ENCODE measurements at places on chromosomes 6 and 20.

GRCh38 chr6:16591396-16592222 is 169.7 kb downstream of the ATXN1 start:
- no peak for DNase-seq

DNA sequence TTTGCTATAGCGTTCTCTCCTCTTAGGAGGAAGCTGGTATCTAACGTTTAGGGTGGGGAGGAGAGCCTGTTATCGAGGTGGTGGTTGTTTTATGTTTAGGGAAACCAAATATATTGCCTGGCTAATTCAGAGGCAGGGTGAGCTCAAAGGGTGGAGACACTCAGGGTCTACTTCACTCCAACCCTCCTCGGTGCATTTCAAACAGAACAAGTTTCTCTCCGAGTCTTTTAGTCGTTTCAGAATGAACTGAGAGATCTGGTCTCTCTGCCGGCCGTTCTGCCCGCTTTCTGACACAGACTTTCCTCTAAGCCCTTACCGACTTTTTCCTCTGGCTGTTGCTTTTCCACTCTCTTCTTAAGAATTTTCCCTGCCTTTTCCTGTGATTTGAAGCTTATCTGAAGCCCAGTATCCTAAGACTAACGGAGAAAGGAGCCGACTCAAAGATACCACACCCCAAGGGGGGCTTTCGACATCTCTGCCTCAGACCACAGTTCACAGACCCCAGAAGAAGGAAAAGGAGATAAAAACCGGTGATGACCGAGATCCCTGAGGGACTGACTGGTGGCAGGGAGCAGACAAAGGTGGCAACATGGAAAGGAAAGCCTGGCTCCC is 865 bp downstream of the STK38 start:
- DNase-seq: no peak

GRCh38 chr20:34377072-34377847 is 14.2 kb downstream of the ITCH start:
- DNase-seq: no peak

- no peak for DNase-seq
Measured at GRCh38 chr6:20924911-20925543, 390.8 kb downstream of the CDKAL1 start.

GRCh38 chr20:51702556-51702955 is 65.6 kb downstream of the ATP9A start:
- DNase-seq: no peak

DNA sequence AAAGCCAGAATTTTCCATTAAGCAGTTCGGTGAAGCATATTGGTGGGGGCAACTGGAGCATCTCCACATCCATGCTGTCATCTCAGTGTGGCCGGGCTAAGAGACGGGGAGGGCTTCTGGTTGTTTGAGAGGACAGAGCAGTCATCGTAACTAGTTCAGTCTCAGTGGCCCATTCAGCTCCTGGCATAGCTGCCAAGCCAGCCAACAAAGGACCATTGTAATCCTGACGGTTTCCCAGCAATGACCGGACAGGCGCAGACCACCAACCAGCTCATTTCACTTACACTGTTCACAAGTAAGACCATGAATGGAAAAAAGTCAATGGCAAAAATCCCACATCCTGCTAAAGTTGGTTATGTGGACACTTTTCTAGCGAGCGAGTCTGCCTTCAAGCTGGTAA is 14.9 kb upstream of the HDDC2 start:
- DNase-seq: no peak

DNA sequence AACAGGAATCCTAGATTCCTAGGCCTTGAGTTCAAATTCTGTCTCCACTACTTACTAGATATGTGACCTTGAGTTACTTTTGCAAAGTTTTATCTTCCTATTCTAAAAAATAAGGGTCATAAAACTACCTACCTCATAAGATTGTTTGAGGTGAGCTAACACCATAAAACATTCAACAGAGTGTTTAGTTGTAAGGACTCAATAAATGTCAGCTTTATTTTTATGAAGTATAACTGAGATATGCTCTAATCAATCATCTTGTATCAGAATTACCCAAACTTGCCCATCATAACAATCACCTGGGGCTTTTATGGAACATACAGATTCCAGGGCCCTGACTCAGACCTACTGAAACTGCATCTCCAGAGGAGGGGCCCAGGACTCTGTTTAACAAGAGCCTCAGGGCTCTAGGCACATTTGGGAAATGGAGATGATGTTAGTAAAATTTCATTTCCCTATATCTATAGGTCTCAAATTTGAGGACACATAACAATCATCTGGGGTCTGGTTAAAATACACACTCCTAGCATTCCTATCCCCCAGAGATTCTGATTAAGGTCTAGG is 35.5 kb upstream of the MRAP2 start:
- DNase-seq: no peak

DNA sequence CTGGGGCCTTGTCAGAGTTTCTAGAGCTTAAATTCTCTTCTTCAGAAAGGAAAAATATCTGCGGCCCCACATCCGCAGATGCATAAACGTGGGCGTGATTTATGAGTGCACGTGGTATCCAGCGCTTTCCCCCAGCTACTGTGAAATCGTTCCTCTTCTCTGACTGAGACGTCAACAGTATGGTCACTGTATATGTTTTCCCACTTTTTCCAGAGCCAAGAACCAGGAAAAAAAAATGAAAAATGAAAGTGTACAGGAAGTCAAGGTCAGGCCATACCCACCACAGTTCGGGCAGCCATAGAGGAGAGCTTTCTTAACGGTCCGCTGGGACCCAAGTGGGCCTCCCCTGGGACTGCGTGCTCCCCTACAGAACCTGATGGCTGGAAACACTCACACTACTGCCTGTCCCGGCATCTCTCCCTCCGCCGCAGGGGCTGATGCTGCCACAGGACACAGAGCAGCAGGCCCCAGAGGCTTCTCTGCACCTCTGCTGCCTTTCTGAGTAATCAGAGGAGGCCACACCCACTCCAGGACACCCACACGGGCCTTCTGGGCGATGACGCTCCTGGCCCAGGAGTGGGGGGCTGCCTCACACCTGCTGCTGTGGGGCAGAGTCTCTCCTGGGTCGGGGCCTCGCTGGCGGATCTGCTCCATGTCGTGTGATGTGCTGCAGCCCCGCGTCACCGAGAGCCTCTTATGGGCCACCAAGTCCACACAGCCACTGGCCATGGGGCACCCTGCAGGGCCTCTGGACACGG is 16.4 kb upstream of the STX16 start:
- DNase-seq: peak; percentile 22

- DNase-seq: no peak
Measured at GRCh38 chr20:63234693-63235398, 859 bp upstream of the BIRC7 start.

DNA sequence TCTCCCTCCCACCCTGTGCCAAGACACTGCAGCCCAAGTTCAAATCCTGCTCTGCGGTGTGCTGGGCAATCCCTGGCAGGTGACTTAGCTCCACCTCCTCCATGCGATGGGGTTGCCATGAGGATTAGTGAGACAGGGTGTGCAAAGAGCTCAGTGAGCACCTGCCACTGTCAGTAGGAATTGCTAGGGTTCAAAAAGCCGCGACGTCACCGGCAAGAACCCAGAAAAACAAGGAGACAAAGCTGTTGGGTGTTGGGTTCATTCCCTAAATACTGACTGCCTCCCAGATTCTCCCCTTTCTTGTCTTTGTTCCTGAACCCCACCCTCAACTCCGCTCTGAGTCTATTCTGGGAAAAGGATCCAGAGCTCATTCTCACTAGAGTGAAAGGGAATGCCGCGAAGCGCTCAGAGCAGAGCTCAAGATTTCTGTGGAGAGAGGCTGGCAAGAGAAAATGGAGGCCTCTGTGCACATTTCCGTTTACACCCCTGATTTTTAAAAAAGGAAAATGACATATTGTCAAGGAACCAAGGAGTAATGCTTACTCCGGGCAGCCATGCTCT is 13.3 kb downstream of the PMEPA1 start:
- DNase-seq: no peak

GRCh38 chr6:51382847-51383246 is 564.2 kb downstream of the TFAP2B start:
- no peak for DNase-seq

DNA sequence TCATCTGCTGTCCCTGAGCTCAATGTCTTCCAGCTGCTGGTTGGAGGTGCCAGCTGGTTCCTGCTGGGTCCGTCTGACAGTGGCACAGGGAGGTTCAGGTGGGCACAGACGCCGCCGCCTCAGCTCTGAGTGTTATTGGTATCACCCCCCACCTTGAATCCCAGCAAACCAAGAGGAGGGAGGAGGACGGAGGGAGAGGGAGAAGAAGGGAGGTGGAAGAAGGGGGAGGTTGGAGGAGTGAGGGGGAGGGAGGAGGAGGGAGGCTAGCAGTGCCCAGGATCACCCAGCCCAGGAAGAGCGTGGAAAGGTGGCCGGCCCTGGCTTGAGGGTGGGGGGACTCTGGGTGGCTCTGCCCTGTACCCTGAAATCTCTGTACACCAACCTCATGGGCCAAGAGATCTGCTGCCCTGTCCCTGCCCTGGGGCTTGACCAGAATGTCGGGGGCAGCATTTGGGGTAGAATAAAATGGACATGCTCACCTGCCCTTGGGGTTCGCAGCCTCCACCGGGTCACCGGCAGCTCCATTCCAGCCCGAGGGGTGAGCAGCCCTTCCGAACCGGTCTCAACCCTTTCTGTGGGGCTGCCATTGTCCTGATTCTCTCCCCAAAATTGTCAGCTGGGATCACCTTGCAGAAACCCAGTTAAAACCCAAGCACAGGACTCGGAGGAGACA is 17.1 kb downstream of the NTSR1 start:
- no peak for DNase-seq

DNA sequence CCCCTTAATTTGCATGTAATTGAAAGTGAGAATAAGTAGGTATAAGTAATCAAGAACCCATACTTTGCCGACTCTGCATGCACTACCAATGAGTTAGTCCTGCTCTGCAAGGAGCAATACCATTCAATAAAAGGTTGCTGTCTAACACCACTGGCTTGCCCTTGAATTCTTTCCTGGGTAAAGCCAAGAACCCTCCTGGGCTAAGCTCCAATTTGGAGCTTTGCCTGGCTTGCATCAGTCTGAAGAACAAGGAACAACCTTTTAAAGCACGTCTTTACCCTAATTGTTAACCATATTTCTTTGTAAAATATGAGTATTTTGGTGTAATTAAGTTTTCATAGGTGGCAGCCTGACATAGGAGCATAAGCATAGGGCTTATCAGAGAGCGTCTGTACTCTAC is 367.7 kb downstream of the MEI4 start:
- DNase-seq: no peak

- peak; percentile 88 for DNase-seq
Measured at GRCh38 chr6:7589949-7590917, at the start of gene SNRNP48. Gene SNRNP48 (plus strand): TSS chr6:7590198. CDS start chr6:7590258, 60 bp downstream.

- DNase-seq: no peak
Measured at GRCh38 chr20:46218656-46219055, 89.6 kb downstream of the CDH22 start.

DNA sequence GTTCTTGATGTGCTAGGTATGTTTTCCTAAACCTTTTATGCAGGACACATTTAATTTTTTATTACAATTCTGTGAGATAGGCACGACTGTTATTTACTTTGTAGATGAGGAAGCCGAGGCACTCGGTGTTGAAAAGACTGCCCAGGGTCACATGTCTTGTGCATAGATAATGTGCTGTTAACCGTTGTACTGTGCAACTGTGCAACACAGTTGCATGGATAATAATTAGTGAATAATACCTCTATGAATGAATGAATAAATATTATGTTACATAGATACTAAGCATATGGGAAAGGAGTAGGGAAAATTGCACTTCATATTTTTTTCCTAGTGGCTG is 60.3 kb upstream of the DEK start:
- no peak for DNase-seq

- no peak for DNase-seq
Measured at GRCh38 chr6:108779536-108780275, 68.5 kb upstream of the ARMC2 start.

GRCh38 chr6:166830185-166830890 is 126.0 kb downstream of the RNASET2 start:
- DNase-seq: no peak

DNA sequence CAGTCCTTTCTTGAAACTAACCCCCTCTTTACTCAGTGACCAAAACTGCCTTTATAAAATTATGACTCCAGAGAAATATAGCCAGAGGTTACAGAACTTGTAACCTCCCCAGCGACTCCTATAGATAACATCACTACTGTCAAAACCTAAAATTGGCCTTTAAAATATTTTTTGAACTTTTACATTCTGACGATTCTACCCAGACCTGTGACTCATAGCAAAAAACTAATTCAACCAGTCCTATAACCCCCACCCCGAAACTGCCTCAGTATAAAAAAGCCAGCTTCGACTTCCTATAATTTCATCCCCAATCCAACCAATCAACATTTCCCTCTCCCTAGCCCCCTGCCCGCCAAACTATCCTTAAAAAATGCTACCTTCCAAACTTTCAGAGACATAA is 13.9 kb downstream of the JPH2 start:
- no peak for DNase-seq

- no peak for DNase-seq
Measured at GRCh38 chr6:27591699-27592480, 119.0 kb upstream of the ZNF184 start.

DNA sequence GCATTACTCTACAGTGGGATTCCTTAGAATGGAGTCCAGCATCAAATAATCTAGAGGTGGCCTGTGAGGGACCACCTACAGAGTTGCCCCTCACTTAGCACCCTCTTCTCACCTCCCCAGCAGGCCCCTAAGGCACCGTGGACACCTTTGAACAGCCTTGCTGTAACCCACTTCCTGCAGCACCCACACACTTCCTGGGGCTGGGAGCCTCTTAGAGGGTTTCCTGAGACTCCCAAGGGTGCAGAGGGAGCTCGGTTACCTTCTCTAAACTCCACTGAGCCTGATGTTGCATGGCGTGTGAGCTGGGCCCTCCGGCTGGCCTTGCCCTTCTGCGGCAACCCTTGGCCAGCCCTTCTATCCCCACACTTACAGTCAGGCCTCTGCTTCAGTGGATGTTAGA is 7.3 kb upstream of the SIRPG start:
- DNase-seq: peak; percentile 31

GRCh38 chr20:432677-433299 is 24.7 kb downstream of the RBCK1 start:
- no peak for DNase-seq

DNA sequence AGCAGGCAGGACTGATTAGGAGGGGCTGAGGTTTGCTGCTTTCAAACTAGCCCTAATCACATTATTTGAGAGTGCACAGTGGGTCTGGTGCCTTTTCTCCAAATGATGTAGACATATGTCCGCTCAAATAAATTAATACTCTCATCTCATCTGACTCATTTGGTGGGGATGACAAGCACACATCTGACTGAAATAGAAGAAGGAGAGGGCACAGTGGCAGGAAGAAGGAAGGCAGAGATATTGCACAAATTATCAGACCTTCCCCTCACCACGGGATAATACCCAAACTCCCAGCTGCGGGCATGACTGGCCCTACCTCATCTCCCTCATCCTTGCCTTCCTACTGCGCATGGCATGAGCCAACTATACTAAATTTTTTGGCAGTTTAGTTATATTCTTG is 33.9 kb upstream of the TNFRSF21 start:
- DNase-seq: no peak

GRCh38 chr20:34806255-34806654 is 19.2 kb downstream of the NCOA6 start:
- no peak for DNase-seq

DNA sequence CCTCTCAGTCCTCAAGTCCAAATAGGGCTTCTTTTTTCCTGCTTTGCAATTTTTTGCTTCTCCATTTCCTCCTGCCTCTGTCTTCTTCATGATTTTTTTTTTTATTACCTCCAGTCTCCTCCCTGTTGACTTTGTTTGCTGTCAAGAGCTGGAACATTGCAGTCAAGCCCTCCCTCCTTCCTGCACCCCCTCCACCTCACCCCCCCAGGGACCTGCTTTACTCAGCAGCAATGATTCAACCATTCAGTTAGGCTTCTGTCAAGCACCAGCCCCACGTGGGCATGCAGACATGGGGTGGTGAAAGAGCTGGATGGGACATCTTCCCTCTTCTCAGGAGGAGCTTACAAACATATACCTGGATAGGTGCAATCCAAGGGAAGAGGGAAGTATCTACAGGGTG is 142.4 kb downstream of the LRFN2 start:
- no peak for DNase-seq
